ENCODE measurements at places on chromosomes 12 and 14. TPM values are rescaled to one million over a fixed set of nuclear protein-coding genes. Genes with fewer than 3 reads are reported as not detected.

DNA sequence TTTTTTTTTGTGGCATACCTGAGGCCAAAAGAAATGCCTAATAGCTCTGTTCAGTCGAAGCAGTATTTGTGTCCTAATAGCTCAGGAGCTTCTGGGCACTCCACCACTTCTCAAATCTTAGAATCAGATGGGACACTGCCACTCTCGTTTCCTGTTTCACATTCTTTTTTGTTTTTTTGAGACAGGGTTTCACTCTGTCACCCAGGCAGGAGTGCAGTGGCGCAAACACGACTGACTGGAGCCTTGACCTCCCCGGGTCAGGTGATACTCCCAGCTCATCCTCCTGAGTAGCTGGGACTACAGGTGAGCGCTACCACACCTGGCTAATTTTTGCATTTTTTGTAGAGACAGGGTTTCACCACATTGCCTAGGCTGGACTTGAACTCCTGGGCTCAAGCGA, 52.7 kb downstream of the SPPL3 start:
- no peak for DNase-seq

GRCh38 chr12:18753481-18754123, 15.7 kb downstream of the CAPZA3 start:
- DNase-seq, result no peak

DNA sequence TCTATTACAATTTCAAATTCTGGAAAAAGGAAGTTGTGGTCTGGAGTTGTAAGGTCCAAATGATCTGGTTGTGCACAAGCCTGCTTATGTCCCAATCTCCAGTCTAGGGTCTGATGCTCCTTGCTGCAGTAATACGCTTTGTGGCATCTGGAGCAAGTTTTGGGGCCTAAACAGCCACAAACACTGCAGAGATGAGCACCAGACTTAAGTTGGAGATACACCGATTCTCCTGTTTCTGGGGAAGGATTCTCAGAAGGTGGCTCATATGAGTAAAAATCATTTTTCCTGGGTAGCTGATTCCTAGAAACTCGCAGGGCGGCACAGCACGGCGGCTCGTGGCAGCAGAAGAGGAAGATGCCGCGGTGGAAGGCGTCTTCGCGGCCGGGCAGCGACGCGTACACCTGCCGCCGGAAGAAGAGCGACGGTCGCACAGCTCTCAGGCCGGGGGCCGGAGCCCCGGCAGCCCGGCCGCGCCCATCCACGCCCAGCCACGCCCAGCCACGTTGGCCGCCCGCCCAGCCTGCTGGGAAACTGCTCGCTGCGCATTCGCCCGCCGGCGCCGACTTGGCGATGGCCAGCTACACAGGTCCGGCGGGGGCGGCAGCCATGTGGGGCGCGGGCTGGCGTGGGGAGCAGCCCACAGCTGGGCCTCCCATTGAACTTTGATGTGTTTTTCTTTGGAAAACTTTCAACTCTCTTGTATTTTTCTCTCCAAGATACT, 129.0 kb downstream of the ASCL4 start:
- no peak for DNase-seq

DNA sequence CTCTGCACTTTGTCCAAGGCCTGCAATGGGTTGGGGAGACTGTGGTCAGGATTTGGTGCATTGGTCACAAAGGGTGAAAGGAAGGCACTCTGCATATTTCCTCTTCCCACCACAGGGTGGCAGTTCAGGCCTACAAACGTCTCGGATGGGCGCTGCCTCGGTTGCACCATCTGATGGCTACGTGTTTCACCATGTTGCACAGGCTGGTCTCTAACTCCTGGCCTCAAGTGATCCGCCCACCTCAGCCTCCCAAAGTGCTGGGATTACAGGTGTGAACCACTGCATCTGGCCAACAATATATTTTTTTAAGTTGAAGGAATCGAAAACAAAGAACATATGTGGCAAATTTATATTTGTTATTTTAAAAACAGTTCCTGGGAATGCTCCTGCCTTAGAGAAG, 35.1 kb downstream of the TMBIM6 start:
- no peak for DNase-seq

- no peak for DNase-seq
Observed at GRCh38 chr14:91088585-91089235, 25.2 kb upstream of the DGLUCY start.

GRCh38 chr12:124821252-124822200, 42.1 kb downstream of the SCARB1 start:
- DNase-seq, result no peak

DNA sequence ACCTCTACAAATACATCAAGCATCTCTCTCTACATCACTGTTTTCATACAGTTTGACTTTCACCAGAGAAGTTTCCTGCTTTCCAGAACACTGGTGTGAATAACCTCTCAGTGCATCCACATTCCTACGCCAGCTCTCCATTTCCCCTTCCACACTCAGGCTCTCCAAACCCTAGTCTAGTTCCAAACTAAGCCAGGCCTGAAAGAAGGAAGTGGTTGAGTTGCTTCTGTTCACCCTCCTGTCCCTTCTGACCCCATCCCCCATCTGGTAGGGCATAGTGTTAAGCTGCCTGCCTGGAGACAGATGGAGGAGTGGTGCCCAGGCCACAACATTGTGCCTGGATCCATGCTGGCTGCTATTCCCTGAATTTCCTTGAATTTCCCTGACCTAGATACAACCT, 132.4 kb downstream of the GPR65 start:
- DNase-seq, result no peak

GRCh38 chr14:74955229-74956026, at the start of gene PGF:
Gene PGF (minus strand): TSS chr14:74955597. CDS start chr14:74955242, 355 bp downstream.
- DNase-seq, result no peak

The IRAK3 gene
- total RNA-seq, result 0.97 TPM

The ACVRL1 gene
- total RNA-seq, result 0.36 TPM

The PHLDA1 gene
- total RNA-seq, result 12.1 TPM

The PAPLN gene
- total RNA-seq, result 45.3 TPM
